ENCODE measurements at places on chromosomes 6 and 20.

- DNase-seq: no peak
Observed at GRCh38 chr6:35993150-35993549, 31.3 kb downstream of the SLC26A8 start.

GRCh38 chr20:22217712-22218352, 366.5 kb downstream of the FOXA2 start:
- DNase-seq: no peak

- no peak for DNase-seq
Observed at GRCh38 chr6:121479486-121480098, 44.1 kb downstream of the GJA1 start.

- no peak for DNase-seq
Observed at GRCh38 chr6:156427345-156427744, 349.8 kb upstream of the ARID1B start.

DNA sequence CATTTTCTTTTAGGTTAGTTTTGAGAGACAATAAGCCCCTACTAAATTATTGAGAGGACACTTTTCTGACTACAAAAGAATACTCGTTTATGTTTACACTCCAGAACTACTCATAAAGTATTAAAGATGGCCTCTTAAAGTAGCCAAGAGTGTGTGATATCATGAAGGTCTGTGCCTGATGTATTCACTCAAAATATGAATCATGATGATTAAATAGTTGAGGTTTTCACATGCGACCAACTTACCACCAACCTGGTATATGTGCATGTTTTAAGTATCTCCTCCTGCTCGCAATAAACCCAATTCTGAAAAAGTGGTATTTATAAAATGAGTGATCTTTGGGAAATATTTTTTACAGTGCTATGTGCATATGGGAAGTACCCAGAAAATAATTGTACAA, 43.9 kb downstream of the IL20RA start:
- no peak for DNase-seq

GRCh38 chr20:40148886-40149285, 540.1 kb downstream of the MAFB start:
- no peak for DNase-seq

DNA sequence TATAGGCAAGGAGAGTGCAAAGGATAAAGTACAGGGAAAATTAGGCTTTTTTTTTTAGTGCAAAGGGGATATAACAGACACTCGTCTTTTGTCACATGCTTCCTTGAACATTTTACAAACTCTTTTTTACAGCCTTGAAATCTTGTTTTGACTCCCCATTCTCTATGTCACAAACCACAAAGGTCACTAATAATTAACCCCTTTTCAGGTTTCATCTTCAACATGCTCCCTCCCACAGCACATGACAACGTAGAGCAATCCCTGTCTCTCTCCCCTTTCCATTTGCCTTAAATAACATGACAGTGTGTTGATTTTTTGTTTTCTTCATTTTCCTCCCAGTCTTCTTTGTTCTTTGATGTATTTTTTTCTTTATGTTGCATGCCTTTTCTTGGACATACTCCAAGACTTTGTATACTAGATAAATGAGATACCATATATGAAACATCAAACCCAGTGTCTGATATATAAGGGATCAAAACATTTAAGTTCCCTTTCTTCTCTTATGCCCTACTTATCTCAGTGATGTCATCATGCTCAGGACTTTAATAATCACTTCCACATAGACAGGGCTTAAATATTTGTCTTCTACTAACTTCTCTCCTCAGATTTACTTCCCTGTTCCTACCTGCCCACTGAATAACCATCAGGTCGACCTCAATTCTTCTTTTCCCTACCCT, 378.7 kb upstream of the HSF2 start:
- DNase-seq: no peak

GRCh38 chr6:8382434-8382833, 52.9 kb downstream of the SLC35B3 start:
- no peak for DNase-seq

GRCh38 chr6:116330511-116330910, 40.2 kb upstream of the DSE start:
- DNase-seq: no peak

GRCh38 chr20:2408111-2408510, 27.4 kb downstream of the TGM6 start:
- DNase-seq: no peak

- no peak for DNase-seq
Observed at GRCh38 chr6:122276637-122277036, 122.8 kb upstream of the HSF2 start.

DNA sequence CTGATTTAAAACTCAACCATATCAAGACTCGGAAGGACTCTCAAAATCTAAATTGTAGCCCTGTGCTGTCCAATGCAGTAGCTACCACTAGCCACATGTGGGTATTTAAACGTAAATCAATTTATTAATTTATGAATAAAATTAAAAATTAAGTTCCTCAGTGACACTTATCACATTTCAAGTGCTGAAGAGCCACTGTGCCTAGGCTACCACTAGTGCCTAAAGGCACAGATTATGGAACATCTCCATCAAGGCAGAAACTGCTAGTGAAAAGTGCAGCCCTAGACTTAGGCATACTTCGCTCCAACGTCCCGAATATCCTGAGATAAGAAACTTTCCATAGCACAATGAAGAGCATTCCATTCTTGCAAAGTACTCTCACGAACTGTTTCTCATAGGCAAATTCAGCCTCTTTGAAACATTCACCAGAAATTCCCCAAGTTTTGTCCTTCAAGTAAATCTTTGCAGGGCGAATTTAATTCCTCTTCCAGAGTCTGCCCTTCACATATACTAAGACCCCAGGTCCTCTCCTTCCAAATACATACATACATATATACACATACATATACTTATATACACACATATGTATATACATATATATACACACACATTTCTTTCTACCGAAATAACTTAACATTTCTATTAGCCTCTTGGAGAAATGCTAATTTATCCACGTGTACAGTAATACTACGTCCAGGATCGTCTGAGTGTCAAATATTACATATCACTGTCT, 1.3 kb downstream of the SUPT3H start:
- no peak for DNase-seq

Measured in activated naive CD8-positive, alpha-beta T cell treated with anti-CD3 and anti-CD28 coated beads, Interleukin-2, amount 50 U/mL, for 16 hours (primary cell).